Sciatic nerve (tissue), 2 donors: ENCODE measurements at places on chromosomes 2 and 18. TPM values are rescaled to one million over a fixed set of nuclear protein-coding genes. Genes with fewer than 3 reads are reported as not detected.

DNA sequence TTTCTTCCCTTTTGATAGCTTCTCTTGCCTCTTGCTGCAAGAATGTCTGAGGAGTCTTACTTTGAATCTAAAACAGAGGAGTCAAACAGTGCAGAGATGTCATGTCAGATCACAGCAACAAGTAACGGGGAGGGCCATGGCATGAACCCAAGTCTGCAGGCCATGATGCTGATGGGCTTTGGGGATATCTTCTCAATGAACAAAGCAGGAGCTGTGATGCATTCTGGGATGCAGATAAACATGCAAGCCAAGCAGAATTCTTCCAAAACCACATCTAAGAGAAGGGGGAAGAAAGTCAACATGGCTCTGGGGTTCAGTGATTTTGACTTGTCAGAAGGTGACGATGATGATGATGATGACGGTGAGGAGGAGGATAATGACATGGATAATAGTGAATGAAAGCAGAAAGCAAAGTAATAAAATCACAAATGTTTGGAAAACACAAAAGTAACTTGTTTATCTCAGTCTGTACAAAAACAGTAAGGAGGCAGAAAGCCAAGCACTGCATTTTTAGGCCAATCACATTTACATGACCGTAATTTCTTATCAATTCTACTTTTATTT, 133.5 kb upstream of the CDCA7 start:
- DNase-seq = no peak

GRCh38 chr2:42170619-42171395, 1.7 kb downstream of the EML4 start:
- DNase-seq = no peak

DNA sequence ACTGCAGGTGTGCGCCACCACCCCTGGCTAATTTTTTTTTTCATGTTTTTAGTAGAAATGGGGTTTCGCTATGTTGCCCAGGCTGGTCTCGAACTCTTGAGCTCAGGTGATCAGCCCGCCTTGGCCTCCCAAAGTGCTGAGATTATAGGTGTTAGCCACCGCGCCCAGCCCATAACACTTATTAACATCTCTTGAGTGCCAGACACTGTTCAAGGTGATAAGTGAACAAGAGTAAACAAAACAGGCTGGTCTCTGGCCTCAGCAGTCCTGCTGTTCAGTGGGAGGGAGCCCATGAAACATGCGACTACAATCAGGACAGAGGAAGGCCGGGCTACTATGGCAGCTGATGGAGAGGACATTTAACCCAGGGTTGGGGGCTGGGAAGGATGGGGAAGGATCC, 42.3 kb downstream of the KCTD1 start:
- DNase-seq = no peak

- DNase-seq = no peak
Measured at GRCh38 chr18:5457462-5457957, 86.3 kb downstream of the EPB41L3 start.

GRCh38 chr2:68784915-68785314, 50.3 kb downstream of the ARHGAP25 start:
- DNase-seq = no peak

DNA sequence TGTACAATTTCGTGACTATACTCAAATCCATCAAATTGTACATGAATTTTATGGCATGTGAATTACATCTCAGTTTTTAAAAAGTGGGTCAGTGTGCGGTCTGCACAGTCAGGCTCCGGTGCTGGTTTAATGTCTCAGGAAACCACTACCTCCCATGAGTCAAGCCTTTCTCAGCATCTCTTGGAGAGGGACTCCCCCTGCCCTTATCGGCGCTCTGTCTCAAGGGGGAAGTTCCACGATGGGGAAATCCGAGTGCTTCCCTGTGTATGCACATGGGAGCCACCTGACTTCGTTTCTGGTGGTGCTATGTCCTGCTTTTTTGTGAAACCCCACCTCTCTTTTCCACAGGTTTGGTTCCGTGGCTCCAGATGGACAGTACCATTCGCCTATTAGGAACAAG, 72.5 kb downstream of the ACOXL start:
- no peak for DNase-seq

- peak; percentile 43 for DNase-seq
Measured at GRCh38 chr2:128366713-128367511, 48.2 kb upstream of the HS6ST1 start.

GRCh38 chr2:185793532-185794345, 55.1 kb downstream of the FSIP2 start:
- DNase-seq = no peak

DNA sequence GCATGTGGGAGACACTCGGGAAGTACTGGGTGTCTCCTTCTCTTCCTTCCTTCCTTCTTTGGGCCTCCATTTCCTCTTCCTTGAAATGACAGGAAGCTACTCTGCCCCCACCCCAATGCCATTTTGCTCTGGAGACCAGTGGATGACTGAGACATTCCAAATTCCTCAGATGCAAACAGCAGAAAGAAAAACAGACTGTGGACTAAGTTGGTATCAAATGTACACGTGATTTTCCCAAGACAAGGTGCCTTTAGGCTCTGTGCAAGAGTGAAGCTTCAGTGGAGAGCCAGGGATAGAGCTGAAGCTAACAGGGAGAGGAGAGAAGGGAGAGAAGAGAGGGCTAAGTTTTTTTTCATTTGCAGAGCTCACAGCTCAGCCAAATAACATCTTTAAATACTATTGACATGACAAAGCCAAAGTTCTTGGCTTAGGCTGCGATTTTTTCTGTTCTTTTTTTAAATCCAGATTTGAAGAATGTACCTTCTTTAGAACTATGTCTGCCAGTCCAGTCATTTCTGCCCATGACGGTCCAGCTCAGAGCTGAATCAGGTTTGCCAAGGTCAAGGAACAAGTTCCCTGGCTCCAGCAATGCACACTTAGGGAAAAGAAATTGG, 84.5 kb upstream of the LCLAT1 start:
- DNase-seq = no peak

- no peak for DNase-seq
Measured at GRCh38 chr2:17646838-17647701, 106.5 kb downstream of the SMC6 start.

DNA sequence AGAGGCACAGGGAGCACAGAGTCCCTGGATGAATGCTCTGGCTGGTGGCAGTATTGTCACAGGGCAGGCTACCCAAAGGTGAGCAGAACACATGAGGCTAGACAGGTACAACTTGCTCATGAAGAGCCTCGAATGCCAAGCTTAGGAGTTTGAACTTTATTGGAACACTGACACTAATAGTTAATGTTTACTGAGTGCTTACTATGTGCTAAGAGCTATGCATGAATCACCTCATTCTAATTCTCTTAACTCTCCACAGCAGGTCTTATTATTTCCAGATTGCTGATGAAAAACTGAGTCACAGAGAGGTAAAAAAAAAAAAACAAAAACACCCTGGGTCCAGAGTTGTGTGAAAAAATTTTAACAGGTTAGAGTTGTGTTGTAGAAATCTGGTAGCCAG, 6.1 kb upstream of the EMX1 start:
- DNase-seq = no peak

GRCh38 chr18:28065031-28065792, 111.7 kb downstream of the CDH2 start:
- no peak for DNase-seq

DNA sequence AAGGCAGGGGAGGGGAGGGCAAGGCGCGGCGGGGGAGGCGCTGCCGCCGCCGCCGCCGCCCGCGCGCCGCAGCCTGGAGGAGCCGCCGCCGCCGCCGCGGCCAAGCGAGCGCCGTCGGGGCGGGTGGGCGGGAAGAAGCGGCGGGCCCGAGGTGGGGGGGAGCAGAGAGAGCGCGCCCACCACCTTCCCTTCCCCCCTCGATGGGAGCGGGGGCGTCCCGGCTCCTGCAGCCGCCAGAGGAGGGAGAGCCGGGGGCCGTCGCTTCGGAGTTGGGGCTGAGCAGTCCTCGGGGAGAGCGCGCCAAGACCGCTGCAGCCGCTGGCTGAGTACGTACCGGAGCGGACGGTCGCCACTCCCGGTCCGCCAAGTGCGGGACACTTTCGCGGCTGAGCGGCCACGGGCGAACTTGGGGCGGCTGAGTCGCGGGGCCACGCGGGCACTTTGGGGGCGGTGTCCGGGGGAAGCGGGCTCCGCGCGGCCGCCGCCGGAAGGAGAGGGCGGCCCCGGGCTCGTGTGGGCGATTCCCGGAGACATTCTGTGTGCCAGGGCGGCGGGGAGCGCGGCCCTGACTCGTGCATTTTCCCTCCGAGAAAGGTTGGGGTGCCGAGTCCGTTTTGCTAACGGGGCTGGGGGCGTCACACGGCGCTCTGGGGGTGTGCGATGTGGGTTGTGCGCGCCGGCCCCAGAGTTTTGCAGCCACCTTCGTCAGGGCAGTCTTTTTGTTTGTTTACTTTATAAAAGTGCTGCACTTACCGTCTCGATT, at the start of gene NAB1:
Gene NAB1 (plus strand): TSS at position 49 of the 763 bp plus-strand sequence. CDS start 10,094 bp downstream, outside the sequence.
- DNase-seq = peak; percentile 84

DNA sequence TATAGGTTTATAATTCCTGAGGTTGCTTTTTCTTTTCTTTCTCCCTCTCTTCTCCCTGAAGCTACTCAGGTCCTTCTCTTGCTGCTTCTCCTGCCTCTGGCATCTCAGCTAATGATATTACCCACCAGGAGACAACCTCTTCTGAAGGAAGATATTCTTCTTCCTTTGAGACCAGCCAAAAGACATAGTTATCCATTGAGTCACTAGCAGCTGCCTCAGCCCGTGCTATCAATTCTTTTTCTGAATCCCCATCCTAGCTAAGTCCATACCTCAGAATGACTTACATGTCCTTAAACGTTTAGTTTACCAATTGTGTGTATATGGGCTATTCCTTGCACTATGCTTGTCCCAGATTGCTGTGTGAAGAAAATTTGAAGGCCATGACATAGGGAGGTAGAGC, 25.0 kb upstream of the RNF103 start:
- no peak for DNase-seq

DNA sequence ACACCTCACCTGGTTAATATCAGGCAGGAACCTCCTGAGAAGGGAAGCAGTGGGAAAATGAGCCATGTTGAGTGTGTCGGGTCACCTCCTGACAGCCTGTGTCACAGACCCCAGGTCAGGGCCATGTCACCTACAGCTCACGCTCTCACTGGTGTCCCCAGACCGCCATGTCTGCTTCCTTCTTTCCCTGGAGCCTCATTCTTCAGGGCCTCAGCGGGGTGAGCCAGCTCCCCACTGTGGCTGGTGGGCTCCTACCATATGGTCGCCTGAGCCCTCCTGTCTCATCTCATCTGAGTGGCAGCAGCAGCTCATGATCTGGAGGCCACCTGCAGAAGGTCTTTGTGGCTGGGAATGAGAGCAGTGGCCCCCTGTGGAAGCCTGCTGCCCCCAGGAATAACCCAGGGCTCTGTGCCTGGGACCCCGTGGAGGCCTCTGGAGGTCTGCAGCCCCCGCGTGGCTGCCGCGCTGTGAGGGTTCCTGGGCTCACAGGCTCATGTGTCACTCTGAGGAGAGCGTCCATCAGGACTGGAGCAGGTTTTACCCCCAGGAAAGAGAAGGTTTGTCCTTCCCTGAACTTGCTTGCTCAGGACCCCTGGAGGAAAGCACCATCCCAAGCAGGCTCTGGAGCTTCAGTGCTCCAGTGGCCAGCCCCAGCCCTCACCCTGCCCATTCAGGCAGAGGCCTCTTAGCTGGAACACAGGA, 56.4 kb downstream of the FAM168B start:
- DNase-seq = peak; percentile 40

DNA sequence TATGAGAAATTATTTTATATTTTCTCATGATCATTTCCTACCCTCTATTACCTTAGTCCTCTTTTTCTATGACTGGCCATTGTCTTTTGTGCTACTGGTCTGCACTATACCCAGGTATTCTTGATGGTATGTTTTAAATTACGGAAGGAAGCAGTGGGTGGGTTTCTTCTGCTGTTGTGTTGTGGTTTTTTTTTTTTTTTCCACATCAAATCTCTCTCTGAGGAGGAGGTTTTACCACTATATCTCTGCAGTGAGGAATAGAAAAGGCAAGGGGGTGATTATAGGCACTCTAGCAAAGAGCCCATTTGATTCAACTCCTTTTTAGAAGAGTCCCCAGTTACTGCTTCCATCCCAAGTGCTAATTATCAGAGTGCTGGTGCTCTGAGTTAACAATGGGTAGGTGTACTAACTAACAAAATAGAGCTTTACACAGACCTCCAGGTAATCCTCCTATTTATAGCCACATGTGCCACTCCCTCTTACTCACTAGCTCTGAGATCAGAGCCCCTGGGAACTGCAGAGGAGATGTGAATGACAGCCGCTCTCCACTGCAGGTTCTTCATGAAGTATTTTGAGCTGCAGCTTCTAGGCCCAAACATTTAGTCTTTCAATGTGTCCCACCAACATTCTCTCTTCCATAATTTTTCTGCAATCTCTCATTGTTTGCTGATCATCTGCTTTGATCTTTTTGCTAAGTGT, 301.6 kb upstream of the GULP1 start:
- DNase-seq = no peak

GRCh38 chr2:96540136-96540535, 3.6 kb downstream of the ARID5A start:
- DNase-seq = no peak

GRCh38 chr2:234102112-234102511, 51.6 kb downstream of the SPP2 start:
- DNase-seq = no peak

DNA sequence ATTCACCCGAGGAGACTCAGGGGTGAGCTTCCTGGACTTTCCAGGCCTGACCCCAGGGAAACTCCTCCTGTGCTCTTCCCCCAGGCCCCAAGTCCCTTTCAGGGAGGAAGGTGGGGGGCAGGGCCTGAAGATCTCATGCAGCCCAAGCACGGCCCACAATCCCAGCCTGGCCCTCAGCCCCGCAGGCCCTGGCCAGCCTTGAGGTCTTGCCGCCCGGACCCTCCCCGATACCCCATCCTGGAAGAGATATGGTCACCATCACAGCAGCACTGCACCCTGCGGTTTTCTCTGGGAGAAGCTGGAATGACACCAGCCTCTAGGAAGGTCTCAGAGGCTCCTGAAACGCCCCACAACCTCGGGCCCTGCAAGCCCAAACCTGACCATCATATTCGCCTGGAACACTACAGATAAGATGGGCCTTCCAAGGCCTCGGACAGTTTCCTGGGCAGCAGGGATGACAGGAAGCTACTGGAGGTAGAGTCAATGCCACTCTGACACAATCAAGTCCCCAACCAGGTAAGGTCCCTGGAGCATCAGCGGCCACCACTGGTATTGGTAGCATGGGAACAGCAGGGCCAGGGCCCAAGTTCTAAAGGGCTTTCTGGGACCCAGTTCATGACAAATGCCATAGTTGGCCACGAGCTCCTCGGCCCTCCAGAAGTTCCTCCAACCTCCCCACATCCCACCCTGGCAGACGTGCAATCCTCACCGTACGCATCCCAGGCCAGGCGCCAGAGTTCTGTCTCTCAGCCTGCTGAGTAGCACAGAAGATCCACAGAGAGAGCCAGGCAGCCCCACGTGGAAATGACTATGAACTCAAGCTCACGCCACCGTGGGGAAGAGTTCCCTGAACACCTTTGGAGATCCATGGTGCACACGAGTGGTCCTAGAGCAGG, 8.6 kb downstream of the SDC1 start:
- DNase-seq = no peak

GRCh38 chr2:132975193-132976105, 305.4 kb upstream of the LYPD1 start:
- DNase-seq = no peak

The TMEM163 gene
- 0.45 TPM for total RNA-seq

The CACNB4 gene
- total RNA-seq = 11.4 TPM

The NCL gene
- 393 TPM for total RNA-seq

The TGFA gene
- total RNA-seq = 11.8 TPM

The CYP27A1 gene
- 51.8 TPM for total RNA-seq

The FANCL gene
- total RNA-seq = 42.8 TPM

The VIL1 gene
- total RNA-seq = not detected

The DIS3L2 gene
- 46.5 TPM for total RNA-seq

The POTEI gene
- 0.27 TPM for total RNA-seq

The TMEFF2 gene
- not detected for total RNA-seq
